Sigmoid colon (tissue), 7 donors: ENCODE measurements at places on chromosomes 2 and 18. TPM values are rescaled to one million over a fixed set of nuclear protein-coding genes. Genes with fewer than 3 reads are reported as not detected.

DNA sequence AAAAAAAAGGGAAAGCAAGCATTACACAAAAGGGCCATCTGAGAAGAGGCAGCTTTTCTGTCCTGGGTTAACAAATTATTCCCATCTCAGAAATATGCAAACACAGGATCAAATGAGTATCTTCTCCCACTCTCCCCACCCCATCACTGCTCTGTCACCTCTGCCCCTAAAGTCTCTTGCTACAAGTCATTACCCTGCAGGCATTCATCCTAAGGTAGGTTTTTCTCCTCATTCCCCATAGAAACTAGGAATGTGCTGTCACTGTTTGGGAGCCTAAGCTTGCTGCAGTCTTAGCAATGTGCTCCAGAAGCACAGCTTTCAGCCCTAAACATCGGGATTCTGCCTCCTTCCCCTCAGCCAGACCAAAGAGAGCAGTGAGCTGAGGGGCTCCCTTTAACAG lies 3.6 kb downstream of the LRRTM1 start:
- H3K36me3 ChIP-seq = no peaks in the 10 kb centered on the region
- DNase-seq = no peak
- no peak overlapping the region for H3K27ac ChIP-seq
- no peak overlapping the region for H3K4me3 ChIP-seq
- peaks cover 19% of the 10 kb centered on the region for H3K4me1 ChIP-seq

GRCh38 chr2:190804182-190804795 lies 76.3 kb upstream of the GLS start:
- no peaks in the 10 kb centered on the region for H3K36me3 ChIP-seq
- no peak overlapping the region for H3K27ac ChIP-seq
- H3K4me1 ChIP-seq = no peaks in the 10 kb centered on the region
- DNase-seq = no peak
- no peak overlapping the region for H3K4me3 ChIP-seq
- H3K27me3 ChIP-seq = no peaks in the 10 kb centered on the region

DNA sequence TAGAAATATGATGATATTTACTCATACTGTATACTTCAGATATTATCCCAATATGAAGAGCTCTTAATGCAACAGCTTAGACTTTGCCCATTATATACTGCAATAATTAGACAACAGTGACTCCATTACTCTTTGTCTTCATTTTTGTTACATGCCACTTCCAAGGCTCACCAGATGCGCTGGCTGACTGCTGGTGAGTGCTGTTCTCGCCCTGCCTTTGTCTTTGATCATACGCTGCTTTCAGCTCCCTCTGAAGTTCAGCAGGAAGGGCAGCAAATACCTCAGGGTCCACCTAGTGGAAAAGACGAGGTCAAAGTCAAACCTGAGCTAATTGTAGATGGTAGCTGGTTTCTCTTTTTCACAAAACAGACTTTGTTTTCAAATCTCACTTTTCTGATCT lies 66.3 kb downstream of the EIF5B start:
- H3K27me3 ChIP-seq = no peaks in the 10 kb centered on the region
- no peaks in the 10 kb centered on the region for H3K4me1 ChIP-seq
- no peak overlapping the region for H3K4me3 ChIP-seq
- no peak for DNase-seq
- H3K36me3 ChIP-seq = peaks cover 40% of the 10 kb centered on the region

DNA sequence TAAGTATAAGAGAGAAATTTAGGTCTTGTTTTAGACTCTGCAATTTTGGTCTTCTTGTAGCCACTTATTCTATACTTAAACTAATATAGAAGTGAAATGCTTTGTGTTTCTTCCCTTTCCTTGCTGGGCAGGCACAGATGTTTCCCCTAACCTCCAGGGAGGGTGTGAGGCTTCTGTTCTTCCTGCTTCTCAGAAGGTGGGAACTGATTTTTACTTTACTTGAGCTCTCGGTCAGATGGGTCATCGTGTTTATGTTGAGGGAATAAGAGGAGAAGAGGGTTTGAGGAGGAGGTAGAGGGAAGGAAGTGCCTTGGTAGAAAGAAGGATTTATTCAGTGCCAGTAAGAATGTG lies 92.5 kb upstream of the CXCR4 start:
- H3K4me1 ChIP-seq = no peaks in the 10 kb centered on the region
- DNase-seq = no peak
- no peak overlapping the region for H3K27ac ChIP-seq
- no peak overlapping the region for H3K4me3 ChIP-seq
- no peaks in the 10 kb centered on the region for H3K27me3 ChIP-seq
- H3K36me3 ChIP-seq = no peaks in the 10 kb centered on the region

GRCh38 chr18:1585881-1586488 lies 681.3 kb downstream of the ADCYAP1 start:
- H3K4me1 ChIP-seq = peaks cover 5% of the 10 kb centered on the region
- no peak overlapping the region for H3K4me3 ChIP-seq
- no peak overlapping the region for H3K27ac ChIP-seq
- no peaks in the 10 kb centered on the region for H3K36me3 ChIP-seq

GRCh38 chr2:111659361-111660333 lies 224.3 kb downstream of the ANAPC1 start:
- no peaks in the 10 kb centered on the region for H3K36me3 ChIP-seq
- H3K27ac ChIP-seq = peak overlapping the region; percentile 19
- H3K27me3 ChIP-seq = no peaks in the 10 kb centered on the region
- peak; percentile 88 for DNase-seq
- H3K4me1 ChIP-seq = peaks cover 14% of the 10 kb centered on the region

GRCh38 chr2:57460396-57461276 lies 586.0 kb upstream of the VRK2 start:
- no peaks in the 10 kb centered on the region for H3K36me3 ChIP-seq
- no peak overlapping the region for H3K27ac ChIP-seq
- H3K4me1 ChIP-seq = no peaks in the 10 kb centered on the region
- H3K27me3 ChIP-seq = no peaks in the 10 kb centered on the region
- no peak for DNase-seq

The SIX3 gene
- total RNA-seq = not detected

The RASGRP3 gene
- 8.6 TPM for total RNA-seq

The GYPC gene
- 106 TPM for total RNA-seq
